NCI-H524 treated with DMSO at 0.1 percent for 48 hours (cell line): ENCODE measurements at places on chromosomes 11 and 22.

DNA sequence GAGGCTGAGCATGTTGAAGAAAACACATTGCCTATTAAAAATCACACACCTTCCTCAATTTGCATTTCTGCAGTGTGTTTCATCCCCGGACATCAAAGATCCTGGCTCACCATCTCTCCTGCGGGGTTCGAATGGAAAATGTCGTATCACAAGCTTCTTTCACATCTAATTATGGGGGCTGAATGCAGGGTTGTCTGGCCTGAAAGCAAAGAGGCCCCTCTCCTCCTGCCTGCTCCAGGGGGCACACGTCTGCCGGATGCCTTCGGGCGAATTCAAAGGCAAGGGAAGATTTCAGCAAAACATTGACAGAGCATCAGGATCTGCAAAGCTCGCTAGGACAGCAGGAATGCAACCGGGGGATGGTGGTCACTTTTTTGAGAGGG, 1447.7 kb downstream of the TBC1D22A start:
- no peak for DNase-seq

DNA sequence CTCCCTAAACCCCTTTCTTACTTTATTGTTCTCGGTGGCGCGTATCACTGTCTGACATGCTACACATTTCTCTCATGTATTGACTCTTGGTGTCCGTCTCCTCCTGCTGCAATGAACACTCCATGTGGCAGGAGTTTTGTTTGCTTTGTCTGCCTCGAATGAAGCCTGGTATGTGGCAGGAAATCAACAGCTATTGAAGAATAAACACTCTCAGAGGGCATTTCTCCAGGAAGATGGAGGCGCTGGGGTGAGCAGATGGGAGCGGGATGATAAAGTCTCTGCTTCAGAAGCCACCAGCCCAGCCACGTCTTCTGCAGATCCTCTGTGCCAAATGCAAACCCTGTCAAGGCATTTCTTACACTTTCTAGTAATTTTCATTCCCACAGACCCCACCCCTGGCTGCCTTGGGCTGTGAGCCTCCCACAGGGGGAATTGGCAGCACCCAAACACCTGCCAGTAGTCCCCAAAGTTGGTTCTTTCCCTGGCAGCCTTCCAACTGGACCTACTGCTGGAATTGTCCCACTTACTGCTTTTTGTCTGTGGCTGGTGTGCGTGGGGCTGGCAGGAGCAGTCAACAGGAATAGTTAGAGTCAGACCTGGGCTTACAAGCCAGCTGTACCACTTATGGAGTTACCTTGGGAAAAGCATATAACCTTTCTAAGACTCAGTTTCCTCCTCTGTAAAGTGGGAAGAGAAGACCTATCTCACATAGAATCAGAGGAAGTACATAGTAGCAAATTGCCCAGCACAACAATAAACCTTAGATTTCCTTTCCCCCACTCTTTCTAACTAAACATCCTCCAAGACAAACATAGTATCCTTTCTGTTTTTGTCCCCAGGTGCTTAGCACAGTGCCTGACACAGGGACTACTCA, 13.3 kb upstream of the IL10RA start:
- no peak for DNase-seq

DNA sequence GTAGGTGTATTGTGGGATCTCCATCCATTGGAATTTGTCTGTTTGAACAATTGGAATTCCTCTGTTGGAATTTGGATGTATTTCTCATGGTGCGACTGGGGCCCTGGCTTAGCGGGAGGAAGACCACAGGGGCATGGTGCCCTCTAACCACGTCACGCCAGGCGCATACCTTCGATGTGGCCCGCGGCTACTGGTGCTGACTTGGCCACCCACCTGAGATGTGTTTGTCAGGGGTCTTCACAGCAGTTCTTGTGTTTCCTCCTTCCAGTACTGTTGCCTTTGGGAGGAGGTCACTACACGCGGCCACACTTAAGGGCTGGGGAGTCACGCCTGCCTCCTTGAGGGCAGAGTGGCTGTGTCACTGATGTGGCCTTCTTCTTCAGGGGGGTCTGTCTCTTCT, 36.6 kb upstream of the GRAMD4 start:
- no peak for DNase-seq

DNA sequence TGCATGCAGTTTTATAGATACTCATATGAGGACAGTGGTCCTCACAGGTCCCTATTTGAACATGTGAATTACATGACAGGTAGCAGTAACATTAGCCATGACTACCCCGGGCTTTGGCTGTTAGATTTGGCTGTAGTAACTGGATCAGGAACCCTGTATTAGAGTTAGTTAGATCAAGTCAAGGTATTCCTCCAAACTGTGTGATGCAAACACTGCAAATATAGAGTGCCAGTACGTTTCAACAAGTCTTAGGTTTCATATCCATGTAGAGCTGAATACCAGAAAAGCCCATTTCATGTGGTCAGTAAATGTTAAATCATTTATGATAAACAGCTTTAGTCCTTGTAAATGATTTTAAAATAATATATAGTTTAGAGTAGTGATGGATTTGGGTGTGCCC, 29.5 kb upstream of the PITPNB start:
- DNase-seq = no peak

GRCh38 chr11:66546368-66546965, at the start of gene ACTN3:
Gene ACTN3, plus strand, starts transcription at chr11:66546903. Its CDS starts 35 bp downstream, at chr11:66546938.
- no peak for DNase-seq

DNA sequence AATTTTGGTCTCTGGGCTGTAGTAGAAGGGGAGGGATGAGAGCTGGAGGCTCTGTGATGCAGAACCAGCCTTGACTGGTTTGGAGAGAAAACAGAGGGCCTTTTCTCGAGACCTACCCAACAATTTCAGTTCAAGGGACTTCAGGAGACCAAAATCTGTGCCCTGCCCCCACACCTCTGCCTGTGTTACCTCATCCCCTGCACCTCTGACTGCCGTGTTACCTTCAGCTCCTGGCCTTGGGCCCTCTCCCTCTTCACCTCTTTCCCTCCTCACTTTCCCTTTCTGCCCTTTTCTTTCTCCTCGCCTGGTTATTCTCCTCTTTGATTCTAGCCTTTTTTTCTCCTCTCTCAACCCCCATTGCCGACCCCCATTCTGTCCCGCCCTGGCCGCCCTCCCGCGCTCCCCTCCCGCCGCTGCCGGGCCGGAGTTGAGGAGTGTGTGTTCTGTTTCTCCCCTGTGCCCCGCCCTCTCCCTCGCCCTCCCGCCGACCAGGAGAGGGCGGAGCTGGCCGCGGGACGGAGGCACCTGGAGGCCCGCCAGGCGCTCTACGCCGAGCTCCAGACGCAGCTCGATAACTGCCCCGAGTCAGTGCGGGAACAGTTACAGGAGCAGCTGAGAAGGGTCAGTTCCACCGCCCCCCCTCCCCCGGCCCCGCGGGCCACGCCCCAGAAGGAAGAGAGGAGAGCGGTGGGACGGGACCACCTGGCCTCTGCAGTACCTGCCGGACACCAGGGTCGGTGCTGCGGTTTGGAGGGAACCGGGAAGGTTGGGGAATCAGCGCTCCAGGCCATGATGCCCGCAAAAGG, 27.2 kb downstream of the PHLDB1 start:
- DNase-seq = no peak

DNA sequence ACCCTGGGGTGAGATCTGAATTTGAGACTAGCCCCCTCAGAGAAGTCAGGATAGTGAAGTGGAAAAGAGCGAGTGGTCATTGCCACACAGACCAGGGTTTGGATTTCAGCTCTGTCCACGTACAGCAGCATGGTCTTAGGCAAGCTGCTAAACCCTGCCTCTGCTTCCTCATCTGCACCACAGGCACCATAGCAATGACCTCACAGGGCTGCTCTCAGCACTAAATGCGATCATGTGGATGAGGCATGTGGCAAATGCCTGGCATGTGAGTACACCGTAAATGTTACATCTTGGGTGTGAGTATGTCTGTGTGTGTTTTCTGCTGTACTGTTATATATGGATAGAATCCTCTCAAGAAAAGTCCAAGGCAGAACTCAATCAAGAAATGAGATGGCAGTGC, 15.8 kb downstream of the NAV2 start:
- DNase-seq = no peak

GRCh38 chr11:66059966-66060680, 8.0 kb downstream of the SF3B2 start:
- no peak for DNase-seq

GRCh38 chr11:119460582-119460981, 37.6 kb upstream of the THY1 start:
- no peak for DNase-seq

GRCh38 chr11:119144825-119145486, 3.9 kb upstream of the ABCG4 start:
- DNase-seq = peak; percentile 62

GRCh38 chr11:19785265-19785664, 72.6 kb downstream of the NAV2 start:
- DNase-seq = no peak

GRCh38 chr11:76695771-76696170, 25.2 kb upstream of the LRRC32 start:
- DNase-seq = no peak

- DNase-seq = no peak
Measured at GRCh38 chr11:87180742-87181141, 143.0 kb downstream of the TMEM135 start.

DNA sequence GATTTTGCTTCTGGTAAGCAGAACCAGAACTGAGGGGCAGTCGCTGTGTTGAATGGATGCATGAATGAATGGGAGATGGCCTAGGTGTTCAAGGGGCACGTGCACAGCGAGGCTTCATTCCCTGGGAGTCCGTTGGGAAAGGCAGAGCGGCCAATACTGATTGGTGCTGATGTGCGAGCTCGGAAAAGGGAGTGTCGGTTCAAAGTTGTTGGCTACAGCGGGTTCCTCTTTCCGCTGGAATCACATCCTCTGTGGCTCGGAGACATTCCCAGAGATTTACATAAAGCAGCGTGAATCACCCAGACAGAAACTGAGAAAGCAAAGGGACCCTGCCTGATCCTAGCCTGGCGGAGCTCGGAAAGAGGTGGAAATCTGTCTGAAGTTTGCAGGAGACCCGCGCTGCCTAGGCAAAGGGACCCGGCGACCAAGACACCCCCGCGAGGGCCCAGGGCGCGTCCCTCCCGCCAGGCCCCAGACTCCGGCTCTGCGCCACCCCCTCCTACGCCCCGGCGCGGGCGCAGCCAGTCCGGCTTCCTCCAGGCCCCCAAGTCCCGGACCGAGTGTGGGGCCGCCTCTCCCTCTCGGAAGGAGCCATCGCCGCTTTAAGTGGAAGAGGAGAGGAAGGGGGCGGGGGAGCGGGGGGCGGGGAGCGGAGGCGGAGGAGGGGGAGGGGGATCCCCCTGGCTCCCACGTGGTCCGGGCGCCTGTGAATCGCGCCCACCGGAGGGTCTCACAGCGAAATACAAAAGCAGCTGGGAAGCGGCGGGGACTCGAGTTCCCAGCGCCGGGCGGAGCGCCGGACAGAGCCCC, at the start of gene FJX1:
FJX1 (plus strand) TSS at position 774 of the 810 bp plus-strand sequence. CDS start 177 bp downstream, outside the sequence.
- no peak for DNase-seq

- DNase-seq = peak; percentile 38
Measured at GRCh38 chr22:19626042-19626587, 88.2 kb upstream of the SEPTIN5 start.

DNA sequence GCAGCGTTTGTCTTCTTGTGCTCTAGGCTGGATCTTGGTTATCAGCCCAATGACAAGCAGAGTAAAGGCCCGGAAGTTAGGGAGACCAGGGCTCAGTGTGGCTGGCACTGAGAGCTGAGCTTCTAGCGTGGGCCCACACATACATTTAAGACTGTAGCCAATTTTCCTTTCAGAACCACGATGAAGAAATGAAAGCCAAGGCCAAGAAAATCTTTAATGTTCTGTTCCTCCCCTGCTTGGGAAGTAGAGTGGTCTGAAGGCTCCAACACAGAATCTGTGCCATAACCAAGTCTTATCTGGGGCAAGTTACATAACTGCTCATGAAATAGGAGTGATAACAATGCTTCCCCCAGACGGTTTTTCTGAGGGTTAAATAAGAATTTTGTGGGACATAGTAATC, 4.7 kb upstream of the ST3GAL4 start:
- no peak for DNase-seq
